Subcutaneous adipose tissue (tissue), 4 donors: ENCODE measurements at places on chromosomes 5 and 9. TPM values are rescaled to one million over a fixed set of nuclear protein-coding genes. Genes with fewer than 3 reads are reported as not detected.

Gene SCGB3A1
- total RNA-seq = not detected

Gene PCSK5
- total RNA-seq = 19.4 TPM

Gene ANKRD20A1
- total RNA-seq = not detected

Gene NTNG2
- total RNA-seq = not detected

Gene GDNF
- total RNA-seq = not detected

Gene SLC24A2
- total RNA-seq = not detected

Gene FGD3
- total RNA-seq = 4.1 TPM

Gene NUTM2F
- total RNA-seq = not detected

Gene ZFP37
- total RNA-seq = 2.0 TPM

Gene DND1
- total RNA-seq = not detected

Gene MCIDAS
- total RNA-seq = not detected

Gene FOXD4L3
- total RNA-seq = not detected

Gene BSPRY
- 0.66 TPM for total RNA-seq

Gene CCL27
- not detected for total RNA-seq

Gene SLC4A9
- total RNA-seq = 0.22 TPM

Gene CER1
- total RNA-seq = not detected

Gene OR13C9
- not detected for total RNA-seq

Gene IL33
- 17.5 TPM for total RNA-seq

Gene PRLR
- 4.0 TPM for total RNA-seq

Gene SNAPC4
- total RNA-seq = 3.9 TPM

Gene CNTNAP3
- 9.5 TPM for total RNA-seq

Gene APBB3
- total RNA-seq = 20.3 TPM

Gene CREBRF
- 51.7 TPM for total RNA-seq

Gene SLC36A2
- not detected for total RNA-seq

Gene CA9
- not detected for total RNA-seq

Gene NXNL2
- total RNA-seq = not detected

Gene HTR1A
- not detected for total RNA-seq

Gene CEL
- total RNA-seq = not detected

Gene LHX2
- total RNA-seq = not detected

Gene LRRC26
- total RNA-seq = not detected

Gene SLC6A7
- not detected for total RNA-seq

Gene MLANA
- total RNA-seq = not detected

Gene ACTL7A
- total RNA-seq = not detected

Gene MAMDC4
- 1.5 TPM for total RNA-seq

Gene GAS1
- 58.4 TPM for total RNA-seq

Gene PCDHGA3
- 3.6 TPM for total RNA-seq

Gene B4GALT1
- total RNA-seq = 39.6 TPM

Gene GPR151
- total RNA-seq = not detected

Gene SPINK6
- total RNA-seq = not detected

Gene RASGEF1C
- total RNA-seq = not detected

Gene ARAP3
- total RNA-seq = 4.9 TPM

Gene BHMT2
- 57.2 TPM for total RNA-seq

Gene EIF4EBP3
- 24.9 TPM for total RNA-seq

Gene ZCCHC7
- 13.8 TPM for total RNA-seq

Gene DDX4
- not detected for total RNA-seq

Gene MARCOL
- not detected for total RNA-seq

Gene ADCY2
- total RNA-seq = 18.5 TPM

Gene FCN1
- 5.3 TPM for total RNA-seq

Gene SLC31A1
- 28.2 TPM for total RNA-seq

Gene ZNF366
- 14.7 TPM for total RNA-seq

Gene GDF9
- not detected for total RNA-seq

Gene GLRA1
- total RNA-seq = not detected

Gene LPAR1
- 83.1 TPM for total RNA-seq

Gene PCDHGA1
- 0.34 TPM for total RNA-seq
